Stimulated activated CD4-positive, alpha-beta T cell treated with anti-CD3 and anti-CD28 coated beads, Interleukin-1b, Interleukin-23, amount 100 ng/mL, for 1 hour (primary cell): ENCODE measurements at places on chromosomes 2 and 18.
A peak's percentile ranks its signal among the peaks of the same experiment; 100 is the strongest.

DNA sequence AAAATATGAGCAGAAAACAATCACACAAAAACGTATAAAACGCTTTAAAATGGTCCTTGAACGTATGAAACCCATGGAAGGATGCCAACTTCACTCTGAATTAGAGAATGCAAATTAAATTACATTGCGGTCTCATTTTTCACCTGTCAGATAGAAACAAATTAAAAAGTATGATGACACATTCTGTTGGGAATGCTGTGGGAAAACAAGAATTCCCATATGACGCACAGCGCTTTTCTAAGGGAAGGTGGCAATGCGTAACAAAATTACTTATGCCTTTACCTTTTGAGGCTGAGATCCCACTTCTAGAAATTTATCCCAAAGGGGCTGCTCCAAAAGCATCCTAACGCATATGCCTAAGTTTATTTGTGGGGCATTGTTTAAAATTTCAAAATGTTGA lies 3.8 kb upstream of the RPS7 start:
- DNase-seq: no peak

DNA sequence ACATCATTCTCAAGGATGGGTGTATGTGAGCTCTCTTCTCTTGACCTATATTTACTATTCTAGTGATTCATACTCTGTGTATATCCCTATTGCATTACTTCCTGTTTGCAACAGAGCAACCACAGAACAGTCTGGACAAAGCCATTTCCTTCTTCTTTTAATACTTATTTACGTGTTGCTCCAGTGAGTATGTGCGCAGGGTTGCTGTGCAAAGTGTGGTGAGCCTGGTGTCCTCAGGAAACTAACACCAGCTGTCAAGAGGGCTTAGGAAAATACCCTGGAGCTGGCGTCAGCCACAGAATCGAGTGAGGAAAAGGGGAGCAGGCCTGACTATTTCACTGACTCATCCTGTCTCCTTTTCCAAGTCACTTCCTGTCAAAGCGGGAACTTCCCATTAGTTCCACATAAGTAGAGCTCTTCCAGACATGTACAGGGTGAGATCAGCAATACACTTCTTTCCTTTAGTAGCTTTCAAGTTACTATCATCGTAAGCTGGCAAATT lies 214.1 kb upstream of the COPS8 start:
- no peak for DNase-seq

DNA sequence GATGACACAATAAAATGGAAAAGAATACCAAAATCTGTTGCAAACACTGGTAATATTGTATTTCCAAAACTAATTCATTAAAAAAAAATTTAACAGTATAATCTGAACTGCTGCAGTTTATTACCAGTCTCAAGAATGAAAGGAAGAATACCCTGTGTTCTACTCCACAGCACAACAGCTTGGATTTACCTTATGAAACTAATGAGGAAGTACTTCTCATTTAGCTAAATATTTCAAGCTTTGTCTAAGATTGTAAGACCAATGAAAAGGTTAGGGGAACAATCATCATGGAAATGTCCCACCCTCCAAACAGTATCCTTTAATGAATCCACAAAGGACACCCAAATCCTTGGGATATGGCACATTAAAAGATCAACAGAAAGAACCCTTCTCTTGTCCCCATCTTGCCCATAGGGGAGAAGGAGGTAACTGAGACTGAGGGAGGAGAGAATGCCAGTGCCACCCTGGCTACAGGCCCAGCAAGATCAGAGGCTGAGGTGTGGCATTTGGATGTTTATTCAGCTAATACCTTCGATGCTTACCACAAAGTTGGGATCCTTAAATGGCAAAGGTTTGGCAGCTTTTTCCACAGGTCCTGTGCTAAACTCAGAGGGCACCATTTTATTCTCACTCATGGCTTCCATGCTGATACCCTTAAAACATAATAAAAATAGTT lies 17.7 kb downstream of the INO80C start:
- no peak for DNase-seq

DNA sequence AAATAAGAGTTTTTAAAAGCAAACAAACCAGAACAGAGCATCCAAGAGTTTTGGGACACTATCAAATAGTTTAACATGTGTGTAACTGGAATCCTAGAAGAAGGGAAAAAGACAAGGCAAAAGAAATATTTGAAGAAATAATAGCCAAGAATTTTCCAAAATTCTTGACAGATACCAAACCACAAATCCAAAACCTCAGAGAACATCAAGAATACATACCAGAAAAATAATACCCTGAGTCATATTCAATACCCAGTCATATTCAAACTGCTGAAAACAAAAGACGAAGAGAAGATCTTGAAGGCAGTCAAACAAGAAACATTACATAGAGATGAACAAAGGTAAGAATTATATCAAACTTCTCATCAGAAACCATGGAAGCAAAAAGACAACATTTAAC lies 22.9 kb downstream of the INO80C start:
- DNase-seq: no peak

GRCh38 chr2:187715590-187715989 lies 161.4 kb upstream of the TFPI start:
- DNase-seq: no peak

- no peak for DNase-seq
These were observed 385.4 kb downstream of the SOX11 start for GRCh38 chr2:6077585-6077984.

DNA sequence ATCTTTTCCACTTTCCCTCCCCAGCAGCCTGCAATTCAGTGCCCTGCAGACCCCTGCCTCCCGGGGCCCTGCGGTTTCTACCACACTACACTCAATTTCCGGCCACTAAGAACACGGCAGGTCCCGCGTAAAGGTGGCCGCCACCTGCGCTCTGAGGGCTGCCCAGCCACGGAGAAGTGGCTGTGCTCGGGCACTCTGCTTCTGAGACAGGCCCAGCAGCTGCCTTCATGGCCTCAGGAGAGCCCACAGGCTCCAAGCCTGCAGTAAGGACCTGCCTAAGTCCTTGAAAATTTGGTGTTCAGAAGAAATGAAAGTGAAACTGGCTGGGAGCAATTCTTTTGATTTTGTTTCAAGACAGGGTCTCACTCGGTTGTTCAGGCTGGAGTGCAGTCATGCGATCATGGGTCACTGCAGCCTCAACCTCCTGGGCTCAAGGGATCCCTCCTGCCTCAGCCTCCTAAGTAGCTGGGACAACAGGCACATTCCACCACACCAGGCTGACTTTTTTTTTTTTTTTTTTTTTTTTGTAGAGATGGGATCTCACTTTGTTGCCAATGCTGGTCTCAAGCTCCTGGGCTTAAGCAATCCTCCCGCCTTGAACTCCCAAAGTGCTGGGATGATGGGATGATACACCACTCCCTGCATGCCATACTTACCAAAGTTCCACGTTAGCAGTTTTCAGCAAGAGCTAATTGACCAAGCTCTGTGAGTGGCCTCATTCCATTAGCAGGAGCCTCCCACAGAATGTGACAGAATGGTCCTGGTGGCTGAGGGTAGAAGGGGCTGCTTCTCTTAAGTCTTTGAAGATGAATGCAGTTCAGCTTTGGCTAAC lies 14.6 kb upstream of the ALPP start:
- DNase-seq: no peak

DNA sequence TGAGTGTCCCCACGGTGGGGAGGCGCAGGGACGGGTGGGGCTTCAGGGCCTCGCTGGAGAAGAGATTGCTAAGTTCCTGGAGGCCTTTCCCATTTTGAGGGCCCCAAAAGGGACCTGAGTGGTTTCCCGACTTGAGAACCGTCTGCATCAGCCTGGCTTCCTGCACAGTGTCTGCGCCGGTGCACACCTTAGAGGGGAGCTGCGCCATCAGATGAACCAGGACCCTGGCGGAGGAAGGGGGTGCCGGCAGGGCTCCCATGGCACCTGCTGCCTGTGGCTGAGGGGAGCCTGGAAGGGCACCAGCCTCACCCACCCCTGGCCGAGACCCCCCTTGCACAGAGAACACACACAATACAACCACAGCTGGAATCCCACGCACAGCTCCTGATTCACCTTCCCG lies 465.1 kb upstream of the MYT1L start:
- DNase-seq: no peak

DNA sequence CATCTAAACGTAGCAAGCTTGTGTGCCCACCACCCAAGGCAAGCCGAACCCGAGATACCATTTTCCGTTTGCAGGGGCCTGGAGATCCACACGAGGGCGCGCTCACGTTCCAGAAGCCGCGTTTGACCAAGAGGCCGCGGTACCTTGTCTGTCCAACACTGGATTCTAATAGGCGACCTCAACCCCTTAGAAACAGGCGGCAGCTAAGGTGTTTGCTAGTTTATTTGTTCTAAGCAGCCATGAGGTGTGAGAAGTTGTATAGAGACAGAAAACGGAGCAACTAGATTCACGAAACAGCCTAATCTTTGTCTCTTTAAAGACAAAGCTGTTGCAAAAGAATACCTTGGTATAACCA lies 4.2 kb downstream of the HOXD11 start:
- no peak for DNase-seq

- DNase-seq: no peak
These were observed 50.6 kb downstream of the GALNT3 start for GRCh38 chr2:165743442-165743841.

DNA sequence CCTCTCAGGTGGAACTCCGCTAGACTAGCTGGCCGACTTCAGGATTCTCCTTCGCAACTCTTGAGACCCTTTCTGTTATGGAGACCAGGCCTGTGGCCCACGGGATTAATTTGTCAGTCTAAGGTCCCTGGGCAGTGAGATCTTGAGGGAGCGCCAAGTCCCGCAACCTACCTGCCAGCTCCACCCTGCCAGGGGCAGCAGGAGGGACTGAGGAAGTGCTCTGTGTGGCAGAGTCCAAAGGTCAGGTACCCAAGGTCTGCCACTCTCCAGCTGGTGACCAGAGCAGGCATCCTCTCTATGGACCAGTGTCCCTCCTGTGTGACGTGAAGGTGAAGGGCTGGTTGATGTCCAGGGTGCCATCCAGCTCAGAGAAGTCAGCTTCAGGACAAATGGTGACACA lies 4.3 kb upstream of the SPATA3 start:
- DNase-seq: no peak

- no peak for DNase-seq
These were observed 251.7 kb upstream of the HNRNPA3 start for GRCh38 chr2:176960736-176961520.

- no peak for DNase-seq
These were observed 13.4 kb downstream of the DTYMK start for GRCh38 chr2:241673189-241673663.

- DNase-seq: no peak
These were observed 74.9 kb downstream of the ATP8B1 start for GRCh38 chr18:57727952-57728807.

DNA sequence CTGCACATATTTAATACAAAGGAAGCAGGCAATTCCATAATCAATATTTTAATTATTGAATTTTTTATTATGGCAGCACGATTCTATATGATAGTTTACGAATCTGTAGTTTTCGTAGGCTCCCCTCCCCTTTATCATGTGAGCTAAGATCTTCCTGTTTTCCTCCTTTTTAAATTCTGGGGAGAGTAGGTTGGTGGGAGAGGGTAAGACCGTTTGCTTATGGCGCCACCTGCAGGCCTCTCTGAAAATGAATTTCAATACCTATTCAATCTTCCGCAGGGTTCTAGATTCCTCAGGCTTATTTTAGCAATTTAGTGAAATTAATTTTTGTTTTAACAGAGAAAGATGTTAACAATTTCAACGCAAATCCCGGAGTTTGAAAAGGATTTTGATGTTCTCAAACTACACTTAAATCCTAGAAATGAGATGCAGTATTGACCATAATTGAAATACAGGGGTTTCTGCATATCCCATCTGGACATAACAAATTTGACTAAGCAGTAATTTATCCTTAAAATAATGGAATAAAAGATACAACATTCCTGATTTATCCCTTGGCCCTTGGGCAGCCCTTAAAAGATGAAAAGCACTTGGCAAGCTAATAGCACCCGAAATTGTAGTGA lies 12.8 kb upstream of the GBX2 start:
- DNase-seq: no peak

DNA sequence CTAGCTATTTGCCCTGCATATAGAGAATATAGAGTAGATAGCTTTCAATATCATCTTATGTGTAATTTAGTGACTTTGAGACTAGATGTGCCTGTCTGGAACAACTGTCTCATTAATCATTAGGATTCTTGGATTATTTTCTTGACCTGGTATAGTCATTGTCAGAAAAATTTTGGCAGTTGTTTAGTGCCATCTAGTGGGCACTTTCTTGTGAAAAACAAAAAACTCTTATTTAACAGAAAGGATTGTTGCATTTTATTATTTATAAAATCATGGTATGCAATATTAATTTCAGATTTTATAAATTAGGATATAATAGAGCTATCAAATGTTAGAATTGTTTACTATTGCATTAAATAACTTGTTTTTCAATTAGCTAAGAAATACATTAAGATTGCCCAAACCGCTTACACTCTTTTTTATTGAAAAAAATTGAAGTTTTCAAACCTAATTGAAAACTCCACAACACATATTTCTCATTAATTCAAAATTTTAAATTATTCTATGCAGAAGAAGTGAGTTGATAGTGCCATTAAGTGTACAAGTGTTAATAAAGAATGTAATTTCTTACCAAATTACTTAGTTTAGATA lies 80.3 kb downstream of the DYNAP start:
- no peak for DNase-seq

- no peak for DNase-seq
These were observed 23.0 kb downstream of the RTN4 start for GRCh38 chr2:55027226-55027625.

DNA sequence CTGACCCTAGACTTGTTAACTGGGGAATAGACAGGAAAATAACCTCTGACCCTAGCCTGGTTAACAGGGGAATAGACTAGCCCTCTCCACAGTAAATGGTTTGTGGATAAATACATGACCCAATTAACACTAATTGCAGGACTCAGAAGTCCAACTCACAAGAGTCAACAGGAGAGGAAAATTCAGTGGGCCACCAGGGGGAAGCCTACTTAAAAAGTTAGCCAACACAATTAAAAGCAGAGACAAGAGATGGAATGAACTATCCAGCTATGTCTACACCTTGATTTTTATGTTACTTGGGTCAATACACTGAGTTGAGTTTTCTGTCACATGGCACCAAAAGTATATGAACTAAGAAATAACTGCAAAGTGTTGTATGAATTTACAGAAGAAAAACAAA lies 158.8 kb upstream of the SLC39A10 start:
- peak; percentile 39 for DNase-seq

DNA sequence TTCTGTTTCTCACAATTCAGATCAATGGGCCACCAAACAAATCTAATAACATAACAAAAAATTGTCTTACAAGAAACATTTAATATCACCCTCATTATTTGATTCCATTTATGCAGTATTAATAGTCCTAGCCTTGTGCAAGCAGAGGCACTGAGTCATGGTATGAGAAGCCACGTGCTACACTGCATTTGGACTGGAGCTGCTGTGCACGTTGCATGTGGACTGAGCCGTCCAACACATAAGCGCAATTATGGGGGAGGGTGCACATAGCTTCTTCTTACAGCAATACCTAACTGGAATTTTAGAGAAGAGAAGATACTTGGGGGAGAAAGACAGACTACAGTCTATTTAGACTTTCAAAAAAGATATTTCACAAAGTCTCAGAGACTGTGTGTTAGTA lies 329.6 kb upstream of the ID2 start:
- DNase-seq: no peak

GRCh38 chr2:142877216-142877838 lies at the start of gene KYNU:
Gene KYNU (plus strand): TSS chr2:142877664. CDS start chr2:142885368, 7,704 bp downstream.
- DNase-seq: no peak

- DNase-seq: no peak
These were observed 69.1 kb downstream of the TWIST2 start for GRCh38 chr2:238916875-238917590.
